HS-5 (cell line): ENCODE measurements at places on chromosomes 5 and 9.

DNA sequence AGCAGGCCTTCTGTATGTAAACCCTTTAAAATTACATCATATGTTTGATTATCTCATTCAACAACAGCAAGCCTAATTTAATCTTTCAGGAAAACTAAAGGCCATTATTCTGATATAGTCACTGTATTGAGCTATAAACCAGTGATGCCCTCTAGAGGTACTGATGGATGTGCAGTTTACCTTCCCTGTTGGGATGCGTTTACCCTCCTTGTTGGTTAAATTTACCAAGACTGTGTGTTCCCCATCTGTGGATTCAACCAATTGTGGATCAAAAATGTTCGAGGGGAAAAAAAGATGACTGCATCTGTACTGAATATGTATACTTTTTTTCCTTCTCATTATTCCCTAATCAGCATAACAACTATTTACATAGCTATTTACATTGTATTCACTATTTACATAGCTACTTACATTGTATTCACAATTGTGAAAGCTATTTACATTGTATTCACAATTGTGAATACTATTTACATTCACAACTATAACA is 3.7 kb upstream of the BAAT start:
- no peak for DNase-seq

- DNase-seq, result no peak
Observed at GRCh38 chr9:130368631-130369103, 76.1 kb upstream of the ASS1 start.

- DNase-seq, result peak; percentile 88
Observed at GRCh38 chr9:108511307-108511706, 344.5 kb downstream of the ACTL7B start.

- DNase-seq, result no peak
Observed at GRCh38 chr5:84535281-84535680, 150.6 kb upstream of the EDIL3 start.

- no peak for DNase-seq
Observed at GRCh38 chr5:98940581-98940980, 11.8 kb upstream of the CHD1 start.
